ENCODE measurements at places on chromosomes 12 and 14. TPM values are rescaled to one million over a fixed set of nuclear protein-coding genes. Genes with fewer than 3 reads are reported as not detected.

MGST1 gene
- total RNA-seq: 29.4 TPM

IGF1 gene
- total RNA-seq: under 0.01 TPM

KRT85 gene
- not detected for total RNA-seq

PELI2 gene
- 1.0 TPM for total RNA-seq

RDH12 gene
- not detected for total RNA-seq

TMEM132D gene
- total RNA-seq: not detected

LDHB gene
- 723 TPM for total RNA-seq

CEBPE gene
- not detected for total RNA-seq

GSKIP gene
- total RNA-seq: 121 TPM

TAS2R7 gene
- not detected for total RNA-seq

Measured in smooth muscle cell of the umbilical artery (primary cell).